HS-27A (cell line): ENCODE measurements at places on chromosomes 1 and 21.
A peak's percentile ranks its signal among the peaks of the same experiment; 100 is the strongest.

- peak; percentile 23 for DNase-seq
Observed at GRCh38 chr21:37463083-37463801, 96.7 kb downstream of the DYRK1A start.

GRCh38 chr1:14974361-14974760, 179.2 kb upstream of the TMEM51 start:
- DNase-seq, result no peak

GRCh38 chr1:202279806-202280205, 61.9 kb downstream of the UBE2T start:
- no peak for DNase-seq

GRCh38 chr1:92653605-92654381, 131.1 kb downstream of the EVI5 start:
- DNase-seq, result no peak

GRCh38 chr1:27862671-27863537, 9.4 kb upstream of the THEMIS2 start:
- peak; percentile 61 for DNase-seq

GRCh38 chr21:42161956-42162681, 56.8 kb upstream of the ABCG1 start:
- DNase-seq, result no peak

- no peak for DNase-seq
Observed at GRCh38 chr21:44337941-44338895, 972 bp downstream of the CFAP410 start.

DNA sequence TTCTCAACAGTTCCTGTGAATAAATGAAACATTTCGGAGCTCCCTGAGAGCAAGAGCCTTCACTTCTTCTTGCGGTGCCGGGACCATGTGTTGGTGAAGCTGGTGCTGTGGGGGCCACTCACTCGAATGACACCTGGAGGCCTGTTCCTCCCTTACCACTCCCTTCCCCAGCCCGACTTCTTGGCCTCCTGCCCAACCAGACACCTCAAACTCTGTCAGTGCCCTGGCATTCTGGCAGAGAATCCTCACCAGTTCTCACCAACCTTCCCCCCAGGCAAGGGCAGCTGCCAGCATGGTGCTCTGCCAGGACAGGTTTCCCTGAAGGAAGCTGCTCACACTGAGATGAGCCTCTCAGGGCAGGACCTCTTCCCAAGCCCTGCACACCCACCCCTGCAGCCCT, 68.3 kb downstream of the MPZL1 start:
- no peak for DNase-seq
